Activated CD4-positive, alpha-beta memory T cell treated with anti-CD3 and anti-CD28 coated beads for 36 hours (primary cell): ENCODE measurements at places on chromosomes 3 and 15. TPM values are rescaled to one million over a fixed set of nuclear protein-coding genes. Genes with fewer than 3 reads are reported as not detected.

- no peak overlapping the region for H3K4me3 ChIP-seq
- H3K27ac ChIP-seq = no peak overlapping the region
- H3K4me1 ChIP-seq = no peaks in the 10 kb centered on the region
These were observed 182.4 kb downstream of the SHQ1 start for GRCh38 chr3:72665701-72666446.

- peaks cover 2% of the 10 kb centered on the region for H3K27me3 ChIP-seq
- no peaks in the 10 kb centered on the region for H3K36me3 ChIP-seq
- H3K4me3 ChIP-seq = no peak overlapping the region
- H3K4me1 ChIP-seq = no peaks in the 10 kb centered on the region
- no peak for DNase-seq
- no peak overlapping the region for H3K27ac ChIP-seq
These were observed 55.3 kb downstream of the CLDN1 start for GRCh38 chr3:190266913-190267290.

- peak overlapping the region; percentile 6 for H3K4me3 ChIP-seq
- peak; percentile 53 for DNase-seq
- H3K36me3 ChIP-seq = peaks cover 40% of the 10 kb centered on the region
These were observed 113.9 kb downstream of the POLQ start for GRCh38 chr3:121431726-121432517.

DNA sequence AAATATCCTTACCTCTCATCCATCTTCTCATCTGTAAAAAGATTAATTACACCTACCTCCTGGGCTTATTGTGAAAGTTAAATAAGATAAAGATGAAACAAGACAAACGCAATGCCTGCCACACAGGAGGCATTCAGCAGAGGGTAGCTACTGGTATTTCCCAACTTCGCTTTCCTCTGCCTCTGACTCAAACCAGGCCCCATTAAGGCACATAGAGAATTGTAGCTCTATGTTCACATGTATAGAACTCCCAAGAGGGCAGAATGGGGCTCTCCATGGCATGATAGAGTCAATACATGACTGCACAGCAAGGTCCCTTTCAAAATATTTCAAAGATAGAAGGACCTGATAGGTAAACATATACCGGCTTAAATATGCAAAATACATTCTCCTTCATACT, 1.4 kb downstream of the LYSMD2 start:
- DNase-seq = peak; percentile 59
- peaks cover 4% of the 10 kb centered on the region for H3K36me3 ChIP-seq
- H3K27me3 ChIP-seq = no peaks in the 10 kb centered on the region
- H3K4me1 ChIP-seq = peaks cover 69% of the 10 kb centered on the region

DNA sequence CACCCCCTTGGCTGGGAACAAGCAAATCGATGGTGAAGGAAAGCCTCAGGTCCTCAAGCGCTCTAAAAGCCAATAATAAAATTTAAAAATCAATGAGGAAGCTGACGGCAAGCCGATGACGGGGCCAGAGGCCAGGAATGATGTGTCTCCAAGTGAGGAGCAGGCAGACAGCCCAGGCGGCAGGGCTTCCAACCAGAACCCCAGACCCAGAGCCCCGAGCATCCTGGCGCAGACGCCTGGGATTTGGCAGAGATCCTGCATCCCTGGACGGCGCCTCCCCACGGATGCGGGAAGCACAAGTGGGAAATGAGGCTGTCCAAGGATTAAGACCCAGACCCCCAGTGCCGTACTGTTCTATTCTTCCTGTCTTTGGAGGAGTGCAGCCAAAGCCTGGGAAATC, 123.0 kb upstream of the PROK2 start:
- no peaks in the 10 kb centered on the region for H3K27me3 ChIP-seq
- no peak overlapping the region for H3K4me3 ChIP-seq
- no peak overlapping the region for H3K27ac ChIP-seq
- no peak for DNase-seq
- no peaks in the 10 kb centered on the region for H3K4me1 ChIP-seq

GRCh38 chr3:132461544-132461943, 44.2 kb downstream of the DNAJC13 start:
- peaks cover 27% of the 10 kb centered on the region for H3K36me3 ChIP-seq
- no peaks in the 10 kb centered on the region for H3K4me1 ChIP-seq
- no peaks in the 10 kb centered on the region for H3K27me3 ChIP-seq
- H3K27ac ChIP-seq = no peak overlapping the region
- DNase-seq = no peak

DNA sequence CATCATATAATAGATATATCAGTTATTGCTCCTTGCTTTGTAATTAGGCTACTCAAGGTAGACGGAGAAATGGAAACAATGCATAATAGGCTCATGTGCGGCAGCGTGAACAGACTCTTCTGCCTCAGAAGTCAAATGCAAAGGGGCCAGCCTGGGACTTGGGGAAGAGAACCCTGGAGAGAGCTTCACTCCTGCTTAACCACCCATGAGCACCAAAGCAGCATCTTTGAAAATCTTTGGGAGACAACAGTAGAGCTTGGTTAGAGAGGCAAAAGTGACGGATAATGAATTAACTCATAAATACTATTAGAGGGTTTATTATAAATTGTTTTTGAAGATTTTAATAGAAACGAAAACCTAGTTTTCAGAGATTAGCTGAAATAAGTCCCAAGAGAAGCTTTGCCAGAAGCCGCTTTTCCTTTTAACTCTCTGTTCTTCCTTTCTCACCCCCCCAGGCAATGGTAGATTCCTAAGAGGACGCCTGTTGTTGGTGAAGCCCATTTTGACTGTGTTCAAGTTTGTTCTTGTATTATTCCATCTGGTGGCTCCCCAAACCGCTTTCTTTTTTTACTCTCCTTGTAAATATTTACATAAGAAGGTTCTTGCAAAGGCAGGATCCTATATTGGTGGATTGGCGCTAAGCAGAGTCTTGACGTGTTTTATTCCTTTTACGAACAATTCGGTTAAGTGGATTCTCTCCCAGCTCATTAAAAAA, 196.0 kb upstream of the TPRG1 start:
- no peaks in the 10 kb centered on the region for H3K36me3 ChIP-seq
- no peak overlapping the region for H3K4me3 ChIP-seq

GRCh38 chr3:66480666-66481065, 20.2 kb downstream of the LRIG1 start:
- H3K4me1 ChIP-seq = peaks cover 25% of the 10 kb centered on the region
- peak overlapping the region; percentile 65 for H3K27ac ChIP-seq
- H3K4me3 ChIP-seq = peak overlapping the region; percentile 48
- DNase-seq = peak; percentile 51
- peaks cover 8% of the 10 kb centered on the region for H3K36me3 ChIP-seq
- no peaks in the 10 kb centered on the region for H3K27me3 ChIP-seq

DNA sequence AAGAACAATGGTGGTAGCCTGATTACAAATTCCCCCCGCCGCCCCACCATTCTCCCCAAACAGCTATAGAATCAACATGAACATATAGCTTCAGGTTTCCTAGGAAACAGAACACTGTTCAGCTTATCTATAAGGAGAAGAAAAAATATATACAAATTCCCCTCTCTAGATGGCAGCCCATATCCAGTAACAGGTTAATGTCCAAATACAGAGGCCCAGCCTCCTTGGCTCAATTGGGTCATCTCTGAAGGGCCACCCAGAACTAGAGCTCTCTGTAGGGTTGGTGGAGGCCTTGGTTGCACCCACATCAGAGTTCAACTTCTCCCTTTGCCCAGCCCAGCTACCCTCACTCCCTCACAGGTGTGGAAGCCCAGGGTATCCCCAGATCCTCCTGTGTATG, 91.5 kb upstream of the ADAMTS17 start:
- no peak overlapping the region for H3K27ac ChIP-seq
- no peak for DNase-seq
- no peaks in the 10 kb centered on the region for H3K27me3 ChIP-seq
- H3K4me1 ChIP-seq = no peaks in the 10 kb centered on the region

DNA sequence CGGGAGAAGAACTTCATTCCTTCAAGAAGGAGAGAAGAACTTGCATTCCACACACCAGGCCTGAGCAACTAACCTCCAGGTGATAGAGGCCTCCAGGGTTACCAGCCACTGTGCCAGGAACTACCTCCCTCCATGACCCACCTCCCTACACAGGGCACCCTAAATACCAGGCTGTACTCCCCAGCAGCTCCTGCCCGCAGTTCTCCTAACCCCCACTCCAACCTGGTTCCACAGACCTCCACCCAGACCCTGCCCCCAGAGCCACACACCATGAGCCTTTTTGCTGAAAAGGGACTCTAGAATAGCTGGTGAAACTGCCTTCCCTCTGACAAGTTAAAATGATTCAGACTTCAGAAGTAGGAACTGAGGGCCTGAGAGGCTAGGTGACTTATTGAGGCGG, 8.2 kb downstream of the IGDCC3 start:
- no peak overlapping the region for H3K4me3 ChIP-seq
- DNase-seq = no peak
- H3K27me3 ChIP-seq = peaks cover 13% of the 10 kb centered on the region
- no peaks in the 10 kb centered on the region for H3K36me3 ChIP-seq
- no peaks in the 10 kb centered on the region for H3K4me1 ChIP-seq

- peaks cover 10% of the 10 kb centered on the region for H3K36me3 ChIP-seq
- peak overlapping the region; percentile 85 for H3K27ac ChIP-seq
- DNase-seq = peak; percentile 14
- H3K4me1 ChIP-seq = peaks cover 27% of the 10 kb centered on the region
These were observed 868 bp downstream of the BTBD1 start for GRCh38 chr15:83066034-83066733.

- no peaks in the 10 kb centered on the region for H3K27me3 ChIP-seq
- H3K36me3 ChIP-seq = no peaks in the 10 kb centered on the region
- H3K4me1 ChIP-seq = no peaks in the 10 kb centered on the region
- H3K27ac ChIP-seq = no peak overlapping the region
- H3K4me3 ChIP-seq = no peak overlapping the region
- DNase-seq = no peak
These were observed 251.1 kb downstream of the OCA2 start for GRCh38 chr15:27847775-27848710.

DNA sequence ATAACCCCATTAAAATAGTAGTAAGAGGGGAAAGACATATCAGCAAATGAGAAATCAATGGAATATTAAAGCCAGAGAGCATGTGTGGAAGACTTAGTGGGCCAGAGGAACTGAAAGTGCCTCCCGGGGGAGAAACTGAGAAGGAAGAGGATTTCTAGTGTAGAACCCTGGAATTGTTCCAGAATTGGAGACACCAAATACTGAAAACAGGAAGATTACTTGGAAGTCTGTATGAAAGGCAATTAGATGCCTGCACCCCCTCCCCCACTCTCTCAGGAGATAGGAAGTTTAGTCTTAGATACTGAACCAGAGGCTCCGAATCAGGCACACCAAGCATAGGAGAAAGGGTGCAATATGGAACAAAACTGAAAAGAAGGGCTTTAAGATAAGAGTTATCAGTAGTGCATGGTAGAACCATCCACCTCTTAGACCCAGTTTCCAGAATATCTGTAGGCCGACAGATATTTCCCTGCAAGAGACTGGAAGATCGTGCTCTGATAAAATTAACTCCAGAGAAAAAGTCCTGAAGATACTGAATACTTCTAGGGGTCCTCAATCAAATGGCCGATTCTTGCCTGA, 32.4 kb downstream of the KLHL18 start:
- H3K27ac ChIP-seq = no peak overlapping the region
- H3K36me3 ChIP-seq = peaks cover 4% of the 10 kb centered on the region
- H3K4me3 ChIP-seq = no peak overlapping the region
- H3K4me1 ChIP-seq = peaks cover 19% of the 10 kb centered on the region

GRCh38 chr3:12307136-12307535, 18.3 kb downstream of the PPARG start:
- H3K27me3 ChIP-seq = peaks cover 9% of the 10 kb centered on the region
- no peak for DNase-seq
- peaks cover 13% of the 10 kb centered on the region for H3K4me1 ChIP-seq

DNA sequence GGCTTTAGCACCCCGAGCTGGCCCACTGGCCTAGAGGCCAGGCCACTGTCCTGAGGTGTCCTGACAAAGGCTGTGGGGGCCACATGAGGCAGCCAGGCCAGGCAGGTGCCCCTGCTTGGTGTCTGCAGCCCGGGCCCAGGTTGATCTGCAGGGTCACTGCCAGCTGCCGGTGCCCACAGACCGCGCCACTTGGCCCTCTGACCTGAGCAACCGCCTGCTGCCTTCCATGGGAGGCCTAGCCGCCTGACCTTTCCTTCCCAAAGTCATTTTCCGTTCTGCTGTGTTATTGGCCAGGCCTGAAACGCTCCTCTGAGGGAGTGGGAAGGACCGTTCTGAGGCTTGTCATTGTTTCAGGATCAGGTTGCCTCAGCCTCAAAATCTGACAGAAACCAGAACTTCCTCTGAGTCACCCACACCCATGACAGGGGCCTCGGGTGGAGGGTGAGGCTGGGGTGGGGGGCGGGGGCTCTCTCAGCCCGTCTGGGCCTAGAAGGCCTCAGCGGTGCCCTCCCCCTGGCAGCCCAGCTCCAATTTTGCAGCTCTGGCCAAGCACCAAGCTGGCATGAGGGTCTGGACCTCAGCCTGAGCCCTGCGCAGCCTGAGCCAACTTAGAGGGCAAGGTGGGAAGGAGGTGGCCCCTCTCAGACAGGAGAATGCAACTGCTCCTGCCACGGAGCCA, 140.7 kb upstream of the MEF2A start:
- H3K27me3 ChIP-seq = peaks cover 4% of the 10 kb centered on the region
- H3K36me3 ChIP-seq = peaks cover 2% of the 10 kb centered on the region
- DNase-seq = peak; percentile 81

DNA sequence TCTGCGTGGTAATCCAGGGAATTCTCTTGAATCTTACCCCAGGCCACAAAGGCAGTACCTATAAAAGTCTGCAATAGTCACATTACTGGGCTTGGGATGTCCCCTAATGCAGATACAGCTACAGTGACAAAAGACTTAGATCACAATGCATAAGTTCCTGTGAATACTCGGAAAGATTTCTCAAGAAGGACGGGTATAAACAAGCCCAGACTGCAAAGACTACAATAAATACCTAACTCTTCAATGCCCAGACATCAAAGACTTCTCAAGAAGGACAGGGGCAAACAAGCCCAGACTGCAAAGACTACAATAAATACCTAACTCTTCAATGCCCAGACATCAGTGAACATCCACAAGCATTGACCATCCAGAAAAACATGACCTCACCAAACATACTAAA, 50.9 kb downstream of the NUDT16 start:
- H3K27me3 ChIP-seq = no peaks in the 10 kb centered on the region
- H3K4me3 ChIP-seq = no peak overlapping the region

GRCh38 chr3:70249509-70250160, 62.8 kb downstream of the MDFIC2 start:
- H3K4me3 ChIP-seq = no peak overlapping the region
- H3K36me3 ChIP-seq = no peaks in the 10 kb centered on the region
- no peak for DNase-seq
- H3K27ac ChIP-seq = no peak overlapping the region
- H3K4me1 ChIP-seq = no peaks in the 10 kb centered on the region

CAMKV gene
- total RNA-seq = 0.39 TPM

BNC1 gene
- not detected for total RNA-seq

CCNDBP1 gene
- total RNA-seq = 80.6 TPM

GXYLT2 gene
- total RNA-seq = not detected

DUOXA2 gene
- not detected for total RNA-seq

NME9 gene
- total RNA-seq = 0.58 TPM

MCTP2 gene
- 38.5 TPM for total RNA-seq

AADACL2 gene
- not detected for total RNA-seq
